H4 (cell line): ENCODE measurements at places on chromosomes 2 and 18. TPM values are rescaled to one million over a fixed set of nuclear protein-coding genes. Genes with fewer than 3 reads are reported as not detected.

DNA sequence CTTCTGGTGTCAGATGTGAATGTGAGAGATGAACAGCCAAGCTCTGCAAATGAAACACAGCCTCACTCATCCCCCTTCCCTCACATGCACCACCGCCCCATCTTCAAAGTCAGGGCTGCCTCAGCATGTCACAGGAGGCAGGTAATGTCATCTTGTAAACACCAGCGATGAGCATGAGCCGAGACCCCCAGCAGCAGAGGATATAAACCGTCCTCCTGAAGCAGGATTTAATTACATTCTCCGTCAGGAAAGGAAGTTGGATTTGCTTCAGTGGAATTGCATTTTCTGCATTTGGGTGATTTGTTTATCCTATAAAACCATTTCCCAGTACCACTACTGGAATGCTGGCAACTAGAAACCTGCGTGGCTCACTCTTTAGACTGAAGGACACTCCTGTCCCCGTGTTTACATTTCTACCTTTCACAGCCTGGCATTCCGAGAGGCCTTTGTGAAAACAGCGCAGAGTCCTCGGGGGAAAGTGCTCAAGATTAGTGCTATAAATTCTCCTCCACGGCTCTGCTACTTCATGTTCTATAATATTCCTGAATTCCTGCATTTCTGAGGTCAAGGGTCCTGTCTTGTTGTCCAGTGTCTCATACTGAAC is 619.2 kb downstream of the IRS1 start:
- no peak for DNase-seq

The IL36B gene
- not detected in 2 replicates for total RNA-seq

- DNase-seq = no peak
Observed at GRCh38 chr2:158102446-158102845, 770 bp downstream of the UPP2 start.

- DNase-seq = no peak
Observed at GRCh38 chr2:224038049-224038829, 847 bp downstream of the SERPINE2 start.

The COL4A4 gene
- 0.17 and 0.18 TPM in 2 replicates for total RNA-seq

- no peak for DNase-seq
Observed at GRCh38 chr2:55314985-55315384, 46.0 kb upstream of the MTIF2 start.

The DSG2 gene
- 26.4 TPM in 2 replicates for total RNA-seq

- no peak for DNase-seq
Observed at GRCh38 chr2:82198809-82199492, 1894.4 kb upstream of the LRRTM1 start.

DNA sequence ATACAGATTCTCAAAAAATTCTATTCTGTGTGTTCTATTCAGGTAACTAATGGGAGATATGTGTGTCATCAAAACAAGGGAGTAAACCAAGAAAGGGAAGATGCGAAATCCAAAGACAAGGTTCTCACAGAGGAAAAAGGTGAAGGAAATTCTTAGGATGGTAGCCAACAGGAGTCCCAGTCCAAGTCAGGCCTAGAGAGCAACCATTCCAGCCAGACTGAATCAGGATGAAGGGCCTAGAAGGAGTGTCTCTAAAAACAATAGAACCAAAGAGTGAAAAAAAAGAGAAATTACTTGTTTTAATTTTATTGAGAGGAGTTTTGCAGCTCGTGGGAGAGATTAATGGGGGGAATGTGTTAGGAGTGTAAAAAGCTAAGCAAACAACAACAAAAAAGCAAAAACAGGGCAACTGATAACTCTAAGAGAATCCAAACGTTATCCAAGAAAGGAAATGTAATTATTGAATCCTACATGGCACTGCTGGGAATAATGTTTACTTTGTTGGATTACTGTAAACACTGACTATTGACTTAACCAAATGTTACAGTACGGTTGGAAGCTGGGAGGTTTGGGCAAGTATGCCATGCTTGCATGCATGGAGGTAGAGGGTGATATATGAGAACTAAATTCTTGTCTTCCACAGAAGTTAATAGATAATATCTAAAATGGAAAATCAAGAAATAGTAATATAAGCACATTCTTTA is 12.3 kb downstream of the MAP3K20 start:
- DNase-seq = peak; percentile 47

The CHCHD5 gene
- total RNA-seq = 23.6 and 38.6 TPM in 2 replicates

The RANBP2 gene
- 19.7 and 25.4 TPM in 2 replicates for total RNA-seq

- no peak for DNase-seq
Observed at GRCh38 chr2:232543491-232543890, 4.0 kb downstream of the CHRNG start.

- no peak for DNase-seq
Observed at GRCh38 chr2:188986839-188987238, 12.7 kb downstream of the COL3A1 start.

GRCh38 chr18:50142441-50143120 is 52.4 kb downstream of the MYO5B start:
- no peak for DNase-seq

DNA sequence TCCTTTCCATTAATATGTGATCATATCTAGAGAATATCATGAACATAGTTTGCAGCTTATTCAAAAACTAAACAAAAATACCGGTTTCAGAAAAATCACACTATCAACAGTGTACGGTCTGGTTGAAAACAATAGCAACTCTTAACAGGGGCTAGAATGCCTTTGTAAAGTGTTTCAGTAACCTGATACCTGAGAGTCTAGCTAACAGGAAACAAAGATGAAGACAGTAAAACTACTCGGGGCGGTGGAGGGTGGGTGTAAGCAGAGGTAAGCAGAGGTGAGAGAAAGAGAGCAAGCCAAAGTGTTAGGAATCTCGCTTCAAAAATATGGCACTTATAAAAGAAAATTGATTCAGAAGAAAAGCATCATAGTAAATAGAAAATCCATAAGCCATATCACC is 109.0 kb upstream of the RGPD4 start:
- DNase-seq = no peak

DNA sequence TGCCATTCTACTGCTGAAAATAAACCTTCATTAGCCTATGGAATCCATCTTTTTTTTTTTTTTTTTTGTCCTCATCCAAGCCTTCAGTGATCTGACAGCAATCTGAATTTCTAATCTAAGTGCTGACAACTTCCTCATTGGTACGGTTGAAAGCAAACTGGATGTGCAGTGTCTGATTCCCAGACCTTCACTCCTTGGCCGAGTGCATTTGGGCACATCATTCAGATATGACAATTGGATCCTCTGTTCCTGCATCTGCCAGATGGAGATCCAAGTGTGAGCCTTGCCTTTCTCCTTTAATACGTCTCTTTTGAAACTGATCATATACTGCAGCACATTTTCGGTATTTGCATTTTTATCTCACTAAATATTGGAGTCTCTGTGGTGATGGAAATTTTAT is 713.1 kb downstream of the DCDC2C start:
- no peak for DNase-seq

The CTIF gene
- total RNA-seq = 4.7 and 5.0 TPM in 2 replicates

DNA sequence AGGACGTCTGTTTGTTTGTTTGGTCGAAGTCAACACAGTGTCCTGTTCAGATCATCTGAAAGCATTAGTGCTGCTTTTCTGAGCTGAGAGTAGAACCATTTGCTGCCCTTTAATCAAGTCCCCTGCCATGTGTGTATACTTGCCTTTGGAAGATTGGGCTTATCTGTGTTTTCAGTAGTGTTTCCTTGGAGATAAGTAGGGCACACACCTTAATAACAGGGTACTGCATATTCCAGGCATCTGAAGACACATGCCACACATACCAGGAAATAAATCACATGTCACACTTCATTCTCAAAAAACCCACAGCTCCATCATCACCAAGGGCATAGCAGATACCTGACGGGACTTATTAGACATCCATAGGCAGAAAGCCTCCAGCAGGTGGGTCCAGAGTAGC is 157.4 kb downstream of the SOX11 start:
- DNase-seq = no peak

DNA sequence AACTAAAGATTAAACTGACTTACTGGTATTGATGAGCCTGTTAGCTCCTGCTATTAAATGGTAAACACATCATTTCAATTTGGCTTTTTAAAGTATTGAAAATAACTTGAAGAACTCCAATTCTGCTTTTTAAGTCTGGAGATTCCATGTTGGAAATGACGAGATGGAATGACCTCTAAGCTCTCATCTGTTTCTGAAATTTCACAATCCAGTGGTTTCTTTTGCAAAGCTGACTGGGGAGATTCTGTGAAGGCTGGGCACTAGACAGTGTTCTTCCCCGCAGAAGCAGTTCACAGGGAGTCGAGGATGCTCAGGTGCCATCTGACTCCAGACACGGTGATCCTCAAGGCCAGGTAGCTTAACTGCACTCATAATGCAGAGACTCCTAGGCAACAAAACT is 44.7 kb downstream of the DHRS9 start:
- no peak for DNase-seq

- no peak for DNase-seq
Observed at GRCh38 chr2:161172901-161173540, 12.8 kb downstream of the TANK start.

- DNase-seq = no peak
Observed at GRCh38 chr2:7436096-7436906, 519.1 kb downstream of the RNF144A start.

GRCh38 chr2:32895424-32895823 is 51.3 kb upstream of the LTBP1 start:
- no peak for DNase-seq

DNA sequence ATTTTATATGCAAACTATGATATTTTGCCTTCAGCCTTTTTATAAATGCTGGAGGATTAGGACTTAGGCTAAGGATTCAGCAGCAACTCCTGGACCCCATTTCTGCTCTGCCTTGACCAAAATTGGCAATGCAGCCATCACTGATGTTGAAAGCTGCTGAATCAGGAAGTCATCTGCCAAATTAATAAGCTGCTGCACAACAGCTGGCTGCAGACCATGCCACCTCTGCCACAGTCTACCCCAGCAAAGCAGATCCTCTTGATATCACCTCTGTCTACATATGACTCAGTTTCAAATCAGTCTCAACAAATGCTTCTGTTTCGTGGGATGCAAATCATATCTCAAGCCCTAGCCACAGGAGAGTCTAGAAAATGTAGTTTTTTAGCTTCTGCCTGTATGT is 7.1 kb upstream of the SOS1 start:
- DNase-seq = peak; percentile 25

- DNase-seq = no peak
Observed at GRCh38 chr2:157271590-157272203, 14.2 kb downstream of the GALNT5 start.

The FN1 gene
- 246 and 270 TPM in 2 replicates for total RNA-seq

GRCh38 chr2:111896576-111896975 is 1.8 kb upstream of the MERTK start:
- no peak for DNase-seq

DNA sequence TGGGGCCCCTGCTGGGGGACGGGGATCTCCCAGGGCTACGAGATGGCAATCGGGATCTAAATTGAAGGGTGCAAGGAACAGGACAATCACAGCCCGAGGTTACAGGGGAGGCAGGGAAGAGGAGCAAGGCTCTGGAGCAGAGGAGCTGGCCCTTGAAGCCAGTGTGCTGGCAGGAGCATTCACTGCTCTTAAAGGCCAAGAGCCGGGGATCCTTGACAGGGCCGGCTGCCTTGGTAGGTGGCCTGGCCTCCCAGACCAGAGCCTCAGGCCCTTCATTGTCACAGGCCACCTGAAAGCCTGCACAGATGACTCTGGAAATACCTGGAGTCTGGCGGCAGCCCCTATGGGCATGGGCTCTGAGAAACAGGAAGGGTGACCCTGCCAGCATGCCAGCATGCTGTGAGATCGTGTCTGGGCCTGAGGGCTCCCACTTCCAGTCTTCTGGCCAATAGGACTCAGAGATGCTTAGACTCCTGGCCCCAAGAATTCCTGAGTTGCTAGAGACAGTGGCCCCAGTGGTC is 38.7 kb downstream of the PDIA6 start:
- no peak for DNase-seq

DNA sequence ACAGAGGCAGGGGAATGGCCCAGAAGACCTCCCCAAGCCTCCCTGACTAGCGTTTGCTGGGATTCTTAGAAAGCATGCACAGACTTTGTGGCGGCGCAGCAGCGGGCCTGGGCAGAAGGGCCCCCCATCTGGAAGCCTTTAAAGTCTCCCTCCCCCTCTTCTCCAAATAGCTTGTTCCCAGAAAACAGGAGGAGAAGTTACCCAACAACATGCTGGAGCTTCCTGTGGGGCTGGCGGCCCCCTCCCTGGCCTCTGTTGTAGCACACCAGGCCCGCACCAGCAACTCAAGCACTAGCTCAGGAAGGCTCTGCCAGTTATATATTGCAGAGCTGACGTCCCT is 334.8 kb downstream of the DYSF start:
- DNase-seq = no peak

- no peak for DNase-seq
Observed at GRCh38 chr18:28177828-28178635, 1.1 kb upstream of the CDH2 start.

The CAD gene
- 4.7 and 6.9 TPM in 2 replicates for total RNA-seq

GRCh38 chr18:48153613-48154481 is 223.4 kb upstream of the SMAD2 start:
- peak; percentile 48 for DNase-seq

The RFTN2 gene
- 0.33 and 1.5 TPM in 2 replicates for total RNA-seq

DNA sequence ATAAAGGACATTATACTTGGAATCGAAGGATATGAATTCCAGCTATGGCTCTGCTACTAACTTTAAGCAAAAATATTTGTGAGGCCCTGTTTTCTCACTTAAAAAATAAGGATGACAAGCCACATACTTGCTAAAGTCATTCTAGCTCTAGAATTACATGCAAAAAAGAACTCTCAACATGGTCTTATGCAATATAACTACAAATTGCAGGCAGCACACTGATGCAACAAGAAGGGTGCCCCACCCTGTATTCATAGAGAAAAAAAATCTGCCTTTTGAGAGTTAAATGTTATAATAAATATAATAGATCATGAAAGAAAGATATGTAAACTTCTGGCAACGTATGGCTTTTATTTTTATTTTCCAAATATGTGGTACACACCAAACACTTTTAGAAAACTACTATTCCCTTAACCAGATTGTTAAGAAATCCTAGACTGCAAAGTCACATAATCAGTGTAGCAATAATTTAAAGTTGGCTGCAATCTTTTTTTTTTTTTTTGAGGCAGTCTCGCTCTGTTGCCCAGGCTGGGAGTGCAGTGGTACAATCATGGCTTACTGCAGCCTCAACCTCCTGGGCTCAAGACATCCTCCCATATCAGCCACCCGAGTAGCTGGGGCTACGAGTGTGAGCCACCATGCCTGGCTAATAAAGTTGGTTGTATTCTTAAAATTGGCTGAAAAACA is 40.2 kb upstream of the WDSUB1 start:
- DNase-seq = peak; percentile 13

DNA sequence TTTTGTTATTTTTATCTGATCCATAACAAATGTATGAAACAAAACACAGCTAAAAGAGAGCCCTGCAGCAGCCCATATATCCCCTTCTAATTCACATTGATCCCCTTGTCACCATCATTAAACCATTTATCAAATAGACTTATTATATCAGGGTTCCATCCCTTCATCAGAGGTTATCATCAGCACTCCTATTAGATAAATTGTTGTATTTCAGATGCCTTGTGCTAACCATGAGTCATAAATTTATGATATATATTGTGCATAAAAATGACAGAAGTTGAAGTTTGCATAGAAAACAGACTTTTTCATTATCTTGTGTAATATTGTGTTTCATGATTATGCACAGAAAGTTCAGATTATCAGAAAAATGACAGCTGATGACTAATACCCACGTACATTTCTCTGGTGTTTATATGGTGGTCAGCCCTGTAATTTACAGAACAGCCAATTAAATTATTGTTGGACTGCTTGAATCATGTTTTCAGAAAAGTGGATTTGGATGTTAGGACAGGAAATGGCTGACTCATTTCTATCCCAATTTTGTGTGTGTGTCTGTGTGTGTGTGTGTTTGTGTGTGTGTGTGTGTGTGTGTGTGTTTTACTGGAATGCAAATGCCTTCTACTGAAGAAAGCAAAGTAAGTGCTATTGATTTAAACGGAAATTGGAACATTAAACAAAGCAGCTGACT is 80.9 kb downstream of the PPP1R1C start:
- peak; percentile 86 for DNase-seq

- DNase-seq = no peak
Observed at GRCh38 chr2:62998949-62999348, 51.7 kb upstream of the OTX1 start.
